ENCODE measurements at places on chromosomes 1 and 21.

GRCh38 chr1:8083739-8084484 lies 57.8 kb upstream of the ERRFI1 start:
- no peak for DNase-seq

DNA sequence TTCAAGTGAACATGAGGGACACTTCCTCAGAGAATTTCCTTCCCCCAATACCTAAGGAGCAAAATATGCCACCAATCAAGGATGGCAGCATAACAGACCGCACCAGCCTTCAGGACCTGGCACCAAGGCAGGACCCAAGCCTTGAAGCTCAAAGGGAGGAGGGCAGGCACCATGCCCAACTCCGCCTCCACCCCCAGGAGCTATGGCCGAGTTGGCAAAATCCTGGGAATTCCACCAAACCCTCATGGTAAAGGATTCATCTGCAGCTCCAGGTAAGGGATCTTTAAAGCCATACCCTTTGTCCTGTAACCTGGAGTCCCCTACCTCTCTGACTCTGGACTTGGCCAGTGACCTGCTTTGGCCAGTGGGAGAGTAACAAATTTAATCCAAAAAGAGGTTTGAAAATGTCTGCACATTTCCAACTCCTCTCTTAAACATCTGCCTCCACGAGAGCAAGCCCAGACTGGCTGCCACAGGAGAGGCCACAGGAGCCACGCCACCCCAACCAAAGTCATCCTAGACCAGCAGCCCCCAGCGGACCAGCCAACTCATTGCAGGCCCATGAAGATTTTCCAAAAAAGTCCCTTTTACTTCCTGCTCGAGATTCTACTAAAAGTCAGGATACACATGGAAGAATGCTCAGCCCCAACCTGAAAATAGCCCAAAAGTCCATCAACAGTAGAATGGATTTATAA lies 41.9 kb downstream of the NPHP4 start:
- DNase-seq = no peak

DNA sequence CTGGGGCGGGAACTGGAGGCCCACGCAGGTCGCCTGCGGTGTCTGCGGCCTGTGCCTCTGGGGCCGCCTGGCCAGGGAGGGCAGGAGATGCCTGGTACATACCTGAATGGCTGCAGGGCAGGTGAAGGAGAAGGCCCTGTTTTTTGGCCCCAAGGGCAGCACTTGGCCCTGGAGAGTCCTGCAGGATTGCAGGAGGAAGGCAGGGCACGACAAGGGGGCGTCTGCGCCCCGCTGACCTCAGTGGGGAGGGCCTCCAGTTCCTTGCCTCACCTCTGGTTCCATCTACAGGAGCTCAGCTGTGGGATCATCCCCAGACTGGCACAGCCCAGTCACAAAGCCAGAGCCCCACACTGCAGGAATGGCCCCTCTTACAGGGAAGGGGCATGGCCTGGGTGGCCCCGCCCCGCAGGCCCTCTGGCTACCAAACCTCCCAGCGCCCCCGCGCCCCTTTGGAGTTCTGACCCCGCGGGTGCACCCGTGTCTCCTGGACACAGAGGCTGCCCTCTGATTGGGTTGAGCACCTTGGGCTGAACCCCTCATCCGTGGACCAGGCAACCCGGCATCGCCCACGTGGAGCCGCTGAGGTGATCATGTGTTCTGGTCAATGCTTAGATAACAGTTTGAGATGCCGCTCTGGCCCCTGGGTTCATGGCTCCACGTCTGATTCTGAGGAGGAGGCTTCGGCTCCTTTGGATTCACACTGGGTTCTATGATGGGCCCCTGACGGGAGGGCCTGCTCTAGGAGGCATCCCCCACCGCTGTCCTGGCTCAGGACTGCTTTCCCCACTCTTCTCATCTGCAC lies 1.3 kb upstream of the PEX10 start:
- no peak for DNase-seq

DNA sequence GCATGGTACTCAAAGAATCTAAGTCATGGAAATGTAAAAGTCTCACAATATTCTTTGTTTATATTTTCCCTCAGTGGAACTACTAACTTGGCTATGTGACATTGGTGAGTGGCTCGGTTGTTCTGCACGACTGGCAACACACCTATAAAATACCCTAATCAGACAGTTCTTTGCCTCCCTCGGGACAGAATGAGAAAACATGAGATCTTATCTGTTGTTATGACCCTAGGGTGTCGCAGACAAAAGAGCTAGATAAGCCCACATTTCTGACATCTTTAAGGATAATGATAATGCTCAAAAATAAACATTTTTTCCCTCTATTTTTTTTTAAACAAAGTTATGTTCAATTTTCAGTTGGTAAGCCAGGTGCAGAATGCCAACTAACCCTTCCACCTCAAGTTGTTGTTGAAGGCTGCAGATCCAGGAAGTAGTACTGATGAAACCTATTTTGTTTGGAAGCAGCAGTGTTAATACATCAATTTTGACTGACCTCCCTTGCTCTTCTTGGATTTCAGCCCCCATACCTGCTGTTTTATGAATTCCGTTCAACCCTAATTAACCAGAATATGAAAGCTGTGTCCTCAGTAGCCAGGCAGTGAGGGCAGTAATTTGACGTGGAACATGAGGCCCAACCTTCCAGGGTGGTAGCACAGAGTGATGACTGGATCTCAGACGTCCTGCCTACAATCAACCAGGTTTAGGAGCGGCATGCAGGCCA lies 108.7 kb upstream of the DUSP10 start:
- DNase-seq = no peak

DNA sequence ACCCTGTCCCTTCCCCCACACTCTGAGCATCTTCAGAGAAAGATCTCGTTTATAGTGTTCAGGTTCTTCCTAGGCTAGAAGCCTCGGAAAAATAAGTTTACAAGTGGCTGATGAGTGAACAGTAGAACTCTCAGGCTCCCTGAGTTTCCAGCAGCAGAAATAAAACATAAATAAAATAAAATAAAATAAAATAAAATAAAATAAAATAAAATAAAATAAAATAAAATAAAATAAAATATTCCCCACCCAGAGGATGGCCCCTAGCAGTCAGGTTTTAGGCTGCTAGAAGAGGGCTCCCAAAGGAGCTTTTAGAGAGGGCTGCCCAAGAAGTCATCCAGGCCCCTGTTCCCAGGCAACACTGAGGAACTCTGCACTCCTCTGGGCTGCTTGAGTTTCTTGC lies 55.1 kb downstream of the KCNC4 start:
- no peak for DNase-seq

GRCh38 chr1:100718581-100718980 lies 961 bp upstream of the VCAM1 start:
- no peak for DNase-seq

DNA sequence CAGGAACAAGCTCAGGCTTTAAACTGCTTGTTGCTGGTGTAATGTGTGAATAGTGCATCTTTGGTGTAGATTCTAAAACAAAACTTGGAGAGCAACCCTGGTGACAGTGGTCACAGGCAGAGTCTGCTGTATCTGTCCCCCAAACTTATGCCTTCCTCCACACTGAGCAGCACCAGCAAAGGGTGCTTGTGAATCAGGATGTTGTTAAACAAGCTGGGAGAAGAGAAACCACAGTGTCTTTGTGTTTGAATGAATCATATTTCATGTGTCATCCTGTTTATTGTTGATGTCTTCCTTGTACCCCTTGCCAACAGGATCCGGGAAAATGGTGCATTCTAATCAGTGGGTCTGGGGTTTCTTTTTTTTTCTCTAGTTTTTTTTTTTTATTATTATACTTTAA lies 91.9 kb upstream of the COG2 start:
- DNase-seq = no peak

- DNase-seq = no peak
These were observed 52.4 kb downstream of the TMEM53 start for GRCh38 chr1:44621841-44622286.

DNA sequence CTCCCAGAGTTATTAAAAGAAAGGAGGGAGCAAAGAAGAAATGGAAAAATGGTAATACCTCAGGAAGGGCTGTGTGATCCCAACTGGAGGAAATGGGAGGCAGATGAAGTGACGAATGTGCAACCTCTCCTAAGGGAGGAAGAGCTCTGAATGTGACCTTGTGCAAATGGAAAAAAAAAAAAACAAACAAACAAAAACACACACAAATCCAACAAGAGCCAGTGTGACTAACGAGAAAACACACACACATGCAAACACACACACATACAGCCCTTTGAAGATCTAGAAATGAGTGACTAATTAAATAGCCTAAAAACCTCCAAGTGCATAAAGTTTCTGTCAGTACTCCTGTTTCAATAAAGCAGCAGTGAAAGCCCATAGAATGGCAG lies 49.0 kb downstream of the CCN1 start:
- no peak for DNase-seq

- no peak for DNase-seq
These were observed 32.9 kb downstream of the UROD start for GRCh38 chr1:45044916-45045315.

GRCh38 chr1:226867461-226868054 lies 2.9 kb upstream of the PSEN2 start:
- no peak for DNase-seq

GRCh38 chr1:59046134-59046533 lies 250.8 kb upstream of the FGGY start:
- no peak for DNase-seq

GRCh38 chr1:9844756-9845155 lies 21.0 kb upstream of the CLSTN1 start:
- DNase-seq = no peak

- no peak for DNase-seq
These were observed 342.2 kb downstream of the OMA1 start for GRCh38 chr1:58204284-58204683.
